Testis (tissue), 5 donors: ENCODE measurements at places on chromosomes 11 and 22. TPM values are rescaled to one million over a fixed set of nuclear protein-coding genes. Genes with fewer than 3 reads are reported as not detected.

- peak; percentile 49 for DNase-seq
These were observed 1.7 kb downstream of the FCHSD2 start for GRCh38 chr11:73140213-73141030.

DNA sequence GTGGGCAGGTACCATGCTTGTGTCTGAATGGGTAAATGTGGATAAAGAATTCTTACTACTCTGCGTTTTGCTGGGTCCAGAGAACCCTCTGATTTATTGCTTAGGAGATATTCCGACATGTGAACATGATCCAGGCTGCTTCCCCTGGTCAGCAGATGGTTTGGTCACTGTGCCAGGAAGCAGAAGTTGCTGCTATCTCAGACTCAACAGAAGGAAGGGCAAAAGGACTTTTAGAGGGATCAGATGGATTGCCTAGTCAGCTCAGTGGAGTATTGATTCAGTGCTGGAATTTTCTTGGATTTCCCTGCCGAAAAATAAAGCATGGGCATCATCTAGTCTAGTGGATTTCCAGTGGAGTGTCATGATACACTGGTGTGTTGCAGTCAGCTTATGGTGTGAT lies 440.1 kb downstream of the NTM start:
- DNase-seq = no peak

Gene OR5B21
- polyA plus RNA-seq = not detected

Gene YAP1
- 44.2 TPM for polyA plus RNA-seq

DNA sequence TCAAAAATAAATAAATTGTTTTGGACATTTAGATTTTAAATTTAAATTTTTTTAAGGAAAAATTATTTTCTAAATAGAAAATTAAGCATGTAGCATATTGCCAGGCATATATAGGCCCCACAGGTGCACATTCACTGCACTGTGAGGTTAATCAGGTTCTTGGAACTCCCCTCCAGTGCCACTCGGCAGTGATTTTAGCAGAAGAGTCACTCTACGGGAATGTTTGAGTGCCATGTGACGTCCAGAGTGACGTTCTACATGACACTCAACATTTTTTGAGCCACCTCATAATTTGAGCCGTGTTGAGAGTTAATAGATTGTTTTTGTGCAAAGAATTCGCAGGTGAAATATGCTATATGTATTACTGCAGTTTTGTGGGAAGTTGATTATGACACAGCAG lies 77.4 kb downstream of the SWAP70 start:
- no peak for DNase-seq

GRCh38 chr11:126173257-126173656 lies 38.2 kb downstream of the RPUSD4 start:
- no peak for DNase-seq

DNA sequence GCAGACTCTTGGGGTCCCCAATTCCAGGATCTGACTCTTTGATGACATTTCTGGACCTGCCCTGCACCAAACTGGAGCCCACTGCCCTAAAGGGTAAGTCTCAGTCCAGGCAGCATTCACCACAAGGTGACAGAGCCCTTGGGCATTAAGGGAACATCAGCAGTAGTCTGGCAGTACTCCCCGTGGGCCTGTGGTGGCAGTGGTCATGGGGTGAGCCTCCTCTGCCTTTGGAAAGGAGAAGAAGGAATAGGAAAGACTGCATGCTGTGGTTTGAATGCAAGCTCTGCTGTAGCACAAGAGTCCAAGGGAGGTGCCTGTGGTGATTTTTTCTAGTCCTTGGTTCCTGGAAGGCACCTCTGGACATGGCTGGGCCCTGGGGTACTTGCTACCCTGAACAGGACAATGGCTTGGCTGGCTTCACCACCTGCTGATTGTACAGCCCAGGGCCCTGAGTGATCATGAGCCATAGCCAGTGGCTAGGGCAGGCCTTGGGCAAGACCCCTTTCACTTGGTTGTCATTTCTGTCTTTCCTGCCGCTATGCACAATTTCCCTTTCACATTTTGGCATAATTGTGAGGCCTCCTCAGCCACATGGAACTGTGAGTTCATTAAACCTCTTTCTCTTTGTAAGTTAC lies 160.7 kb upstream of the GRIA4 start:
- DNase-seq = no peak

DNA sequence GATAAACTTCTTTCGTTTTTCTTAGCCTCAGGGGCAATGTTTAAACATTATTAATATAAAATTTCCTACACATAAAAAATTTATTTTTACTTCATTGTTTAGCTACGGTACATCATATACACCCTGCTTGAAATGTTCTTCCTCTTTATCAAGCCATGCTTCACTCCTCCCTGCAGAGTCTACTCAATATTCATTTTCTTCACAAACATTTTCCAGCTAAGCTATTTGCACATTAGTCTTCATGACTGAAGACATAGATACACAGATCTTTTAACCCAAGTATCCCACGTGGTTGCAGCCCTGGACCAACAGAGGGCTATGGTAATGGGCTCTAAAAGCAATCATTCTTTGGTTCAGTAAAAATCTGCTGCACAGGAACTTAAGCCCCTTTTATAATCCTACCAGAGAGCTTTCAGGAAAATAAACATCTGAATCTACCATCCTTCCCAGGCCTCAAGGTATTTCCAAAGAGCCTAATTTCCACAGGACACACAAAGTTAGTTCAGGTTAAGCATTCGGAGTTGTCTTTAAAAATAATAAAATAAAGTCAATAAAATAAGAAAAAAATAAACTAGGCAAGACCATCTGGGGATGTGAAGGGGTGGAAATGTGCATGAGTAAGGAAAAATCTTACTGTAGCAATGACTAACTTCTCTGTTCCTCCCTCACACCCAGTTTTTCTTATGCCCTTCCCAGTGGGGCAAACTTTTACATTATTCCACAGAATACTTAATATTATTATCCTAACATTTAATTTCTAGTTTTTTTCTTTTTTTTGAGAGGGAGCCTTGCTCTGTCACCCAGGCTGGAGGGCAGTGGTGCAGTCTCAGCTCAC lies 21.6 kb upstream of the OR6X1 start:
- DNase-seq = no peak

Gene CCDC87
- 37.2 TPM for polyA plus RNA-seq

DNA sequence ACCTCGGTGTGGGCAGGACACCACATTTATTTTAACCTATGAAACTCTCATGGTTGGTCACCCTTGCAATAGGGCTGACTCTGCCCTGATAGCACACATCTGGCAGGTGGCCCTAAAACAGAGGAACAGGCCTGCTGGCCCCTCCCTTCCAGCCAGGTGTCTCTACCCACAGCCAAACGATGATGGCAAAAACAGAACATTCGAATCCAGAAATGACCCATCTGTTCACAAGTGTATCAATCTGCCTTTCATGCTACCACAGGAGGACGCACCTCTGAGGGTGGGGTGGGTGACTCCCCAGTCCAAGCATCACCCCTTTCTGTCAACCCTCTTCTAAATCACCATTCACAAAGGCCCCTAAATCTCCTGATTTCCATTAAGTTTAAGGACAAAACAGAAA lies 118.1 kb downstream of the ETS1 start:
- no peak for DNase-seq

DNA sequence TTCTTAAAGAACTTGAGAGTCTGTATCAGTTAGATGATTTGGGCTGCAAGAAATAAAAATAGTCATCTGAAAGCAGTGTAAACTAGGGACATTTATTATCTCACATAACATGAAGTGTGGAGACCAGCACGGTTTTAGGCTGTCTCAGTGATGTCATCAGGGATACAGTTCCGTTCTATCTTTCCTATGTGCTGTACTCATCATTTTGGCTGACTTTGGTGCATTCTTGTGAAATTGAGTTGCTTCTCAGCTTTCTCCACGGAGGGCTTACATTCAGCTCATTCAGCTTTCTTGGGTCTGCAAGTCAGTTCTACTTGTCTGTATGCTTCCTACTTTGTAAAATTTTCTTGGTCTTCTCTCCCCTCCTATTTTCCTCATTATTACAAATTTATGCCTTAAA lies 51.8 kb upstream of the LIN7C start:
- DNase-seq = no peak

Gene OR5B2
- not detected for polyA plus RNA-seq

Gene FIBIN
- polyA plus RNA-seq = 6.5 TPM

DNA sequence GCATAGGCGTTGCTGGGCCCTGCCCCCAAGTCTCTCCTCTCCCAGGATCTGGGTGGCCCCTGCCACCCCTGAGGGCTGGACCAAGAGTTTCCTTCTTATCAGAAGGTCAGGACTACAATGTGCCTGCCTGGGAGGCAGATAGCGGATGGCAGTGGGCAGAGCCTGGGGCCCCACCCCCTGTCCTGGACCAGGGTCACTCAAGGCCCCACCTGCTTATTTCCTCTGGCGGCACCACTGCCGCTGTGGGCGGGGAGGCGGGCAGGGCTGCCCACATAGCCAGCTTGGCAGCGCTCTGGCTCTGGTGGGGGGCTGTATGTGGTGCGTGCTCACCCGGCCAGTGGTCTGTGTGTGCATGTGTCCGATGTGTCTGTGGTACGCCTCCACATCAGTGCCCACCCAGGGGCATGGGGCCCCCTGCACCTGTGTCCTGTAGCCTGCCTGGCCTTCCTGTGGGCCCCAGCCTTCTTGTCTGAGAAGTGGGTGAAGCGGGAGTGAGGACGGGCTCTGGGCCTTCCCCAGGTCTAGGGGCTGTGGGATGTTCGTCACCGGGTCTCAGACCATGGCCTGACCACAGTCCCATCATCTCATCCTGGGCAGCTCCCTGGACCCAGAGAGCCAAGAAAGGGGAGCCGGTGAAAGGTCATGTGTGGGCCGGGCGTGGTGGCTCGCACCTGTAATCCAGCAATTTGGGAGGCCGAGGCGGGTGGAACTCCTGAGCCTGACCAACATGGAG lies 3.0 kb downstream of the GAS2L1 start:
- DNase-seq = peak; percentile 93

DNA sequence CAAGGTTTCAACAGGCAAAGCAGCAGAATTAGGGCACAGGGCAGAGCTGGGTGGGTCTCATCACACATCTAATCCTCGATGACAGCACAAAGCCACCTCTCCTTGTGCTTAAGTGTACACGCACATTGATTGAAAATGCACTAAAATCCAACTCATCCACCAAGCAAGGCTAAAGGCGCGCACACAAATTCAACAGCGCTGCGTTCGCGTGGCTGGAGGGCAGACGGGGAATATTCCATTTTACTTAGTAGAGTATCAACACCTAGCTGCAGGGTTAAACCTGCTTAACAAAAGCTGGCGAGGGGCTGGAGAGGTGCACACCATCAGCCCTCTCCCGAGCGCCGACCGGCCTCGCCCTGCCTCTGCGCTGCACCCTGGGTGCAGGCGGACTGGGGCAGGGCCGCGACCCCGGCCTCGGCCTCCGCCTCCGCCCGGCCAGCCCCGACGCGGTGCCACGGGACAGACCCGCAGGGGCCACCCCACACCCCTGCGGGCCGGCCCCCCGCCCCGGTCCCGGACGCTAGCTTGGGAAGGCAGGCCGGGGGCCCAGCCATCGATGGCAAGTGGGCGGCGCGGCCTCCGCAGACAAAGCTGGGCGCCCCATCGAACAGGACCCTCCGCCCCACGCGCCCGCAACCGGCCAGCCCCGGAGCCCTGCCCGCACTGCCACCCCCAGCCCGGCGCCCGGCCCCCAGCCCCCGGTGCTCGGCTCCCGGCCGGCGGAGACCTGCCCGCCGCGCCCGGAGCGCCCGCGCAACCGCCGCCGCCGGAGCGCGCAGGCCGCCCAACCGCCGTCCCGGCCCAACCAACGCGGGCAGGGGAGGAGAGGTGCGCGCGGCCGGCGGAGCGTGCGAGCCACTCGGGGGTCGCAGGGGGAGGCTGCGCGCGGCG lies 929 bp downstream of the PRDM10 start:
- DNase-seq = peak; percentile 56

Gene BTG4
- 36.8 TPM for polyA plus RNA-seq
